ENCODE measurements at places on chromosomes 4 and X.

DNA sequence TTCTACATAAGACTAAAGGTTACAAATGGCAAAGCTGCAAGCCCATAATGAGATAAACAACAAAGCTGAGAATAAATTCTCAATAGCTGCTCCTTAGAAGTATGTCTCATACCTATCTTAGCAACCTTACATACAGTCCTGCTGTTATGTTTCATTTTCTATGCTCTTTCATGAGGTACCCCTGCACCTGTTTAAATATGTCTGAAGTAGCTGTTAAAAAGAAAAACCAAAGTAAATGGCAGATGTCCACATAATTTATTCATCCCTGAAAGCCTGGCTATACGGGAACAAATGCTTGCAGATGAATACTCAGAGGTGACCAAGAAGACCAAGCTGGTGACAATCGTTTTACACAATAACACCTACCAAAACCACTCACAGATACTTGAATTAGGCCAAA lies 22.5 kb downstream of the PPA2 start:
- no peak for DNase-seq

- no peak for DNase-seq
Observed at GRCh38 chr4:184457535-184458249, 16.7 kb downstream of the IRF2 start.

DNA sequence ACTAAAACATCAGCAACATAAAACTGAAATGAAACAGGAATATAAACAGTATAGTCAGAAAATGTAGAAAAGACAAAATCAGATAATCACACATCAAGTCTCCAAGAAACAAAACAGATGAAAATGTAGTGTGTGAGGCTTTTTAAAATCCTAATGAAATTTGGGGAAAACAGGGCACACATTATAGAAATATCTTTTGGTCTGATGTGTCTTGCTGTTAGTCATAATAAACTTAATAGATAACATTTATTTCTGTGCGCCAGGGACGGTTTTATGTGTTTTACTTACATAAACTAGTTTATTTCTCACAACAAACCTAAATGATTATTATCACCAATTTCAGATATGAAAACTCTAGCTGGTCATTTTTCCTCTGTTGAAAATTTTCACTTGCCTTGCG lies 293.9 kb upstream of the GATB start:
- DNase-seq = no peak

DNA sequence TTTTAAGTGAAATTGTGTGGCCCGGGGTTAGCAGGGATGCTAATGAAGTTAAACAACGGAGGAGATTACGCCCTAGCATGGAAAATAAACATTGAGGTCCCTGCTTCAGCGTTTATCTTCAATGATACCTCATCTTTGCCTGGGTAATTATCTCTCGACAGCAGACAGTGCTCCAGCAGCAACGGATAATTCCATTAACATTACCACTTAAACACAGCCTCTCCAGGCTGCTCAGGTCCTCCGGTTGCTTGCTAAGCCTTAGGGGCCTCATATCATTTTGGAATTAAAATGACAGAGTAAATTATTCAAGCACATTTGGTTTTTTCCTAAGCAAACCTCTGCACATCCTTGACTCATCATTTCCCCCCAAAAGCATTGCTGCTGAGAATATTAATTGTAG lies 281.5 kb upstream of the KLF3 start:
- no peak for DNase-seq

- no peak for DNase-seq
Observed at GRCh38 chr4:183411291-183411861, 33.1 kb upstream of the CDKN2AIP start.

- no peak for DNase-seq
Observed at GRCh38 chrX:136185401-136186022, 38.2 kb downstream of the FHL1 start.

DNA sequence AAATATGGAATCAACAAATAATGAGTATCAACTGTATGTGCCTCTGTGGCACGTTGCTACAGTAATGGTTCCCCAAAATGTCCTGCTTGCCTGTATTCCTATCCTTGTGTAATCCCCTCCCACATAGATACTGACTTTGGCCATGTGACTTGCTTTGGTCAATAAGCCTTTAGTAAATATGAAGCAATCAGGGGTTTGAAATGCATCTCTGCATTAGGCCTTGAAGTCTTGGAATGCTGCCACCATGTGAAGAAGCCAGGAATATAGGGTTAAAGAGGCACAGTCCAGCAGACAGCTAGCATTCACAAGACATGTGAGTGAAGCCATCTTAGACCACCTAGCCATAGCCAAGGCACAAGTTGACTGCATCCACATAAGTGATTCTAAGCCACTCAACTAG lies 190.9 kb downstream of the GABRB1 start:
- no peak for DNase-seq

DNA sequence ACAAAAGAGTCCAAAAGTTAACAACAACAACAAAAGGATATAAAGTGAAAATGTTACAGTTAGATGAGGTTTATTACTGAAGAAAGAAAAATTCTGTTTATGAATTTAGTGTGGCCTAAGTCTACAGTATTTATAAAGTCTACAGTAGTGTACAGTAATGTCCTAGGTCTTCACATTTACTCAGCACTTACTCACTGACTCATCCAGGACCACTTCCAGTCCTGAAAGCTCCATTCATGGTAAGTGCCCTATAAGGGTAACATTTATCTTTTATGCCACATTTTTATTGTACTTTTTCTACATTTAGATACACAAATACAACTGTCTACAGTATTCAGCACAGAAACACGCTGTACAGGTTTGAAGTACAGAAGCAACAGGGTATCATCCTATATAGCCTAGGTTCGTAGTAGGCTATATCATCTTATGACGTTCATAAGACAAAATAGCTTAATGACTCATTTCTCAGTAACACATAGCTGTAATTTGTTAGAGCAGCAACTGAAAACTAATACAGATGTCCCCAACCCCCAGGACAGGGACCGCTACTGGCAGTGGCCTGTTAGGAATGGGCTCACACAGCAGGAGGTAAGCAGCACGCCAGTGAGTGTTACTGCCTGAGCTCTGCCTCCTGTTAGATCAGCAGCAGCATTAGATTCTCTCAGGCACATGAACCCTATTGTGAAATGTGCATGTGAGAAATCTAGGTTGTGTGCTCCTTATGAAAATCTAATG lies 61.3 kb downstream of the CENPC start:
- peak; percentile 3 for DNase-seq

- peak; percentile 18 for DNase-seq
Observed at GRCh38 chrX:10071451-10072144, 85.2 kb upstream of the CLCN4 start.

- peak; percentile 79 for DNase-seq
Observed at GRCh38 chrX:51892921-51893745, at the start of gene MAGED1. Gene MAGED1, plus strand, starts transcription at chrX:51893623. Its CDS starts 682 bp downstream, at chrX:51894305.

DNA sequence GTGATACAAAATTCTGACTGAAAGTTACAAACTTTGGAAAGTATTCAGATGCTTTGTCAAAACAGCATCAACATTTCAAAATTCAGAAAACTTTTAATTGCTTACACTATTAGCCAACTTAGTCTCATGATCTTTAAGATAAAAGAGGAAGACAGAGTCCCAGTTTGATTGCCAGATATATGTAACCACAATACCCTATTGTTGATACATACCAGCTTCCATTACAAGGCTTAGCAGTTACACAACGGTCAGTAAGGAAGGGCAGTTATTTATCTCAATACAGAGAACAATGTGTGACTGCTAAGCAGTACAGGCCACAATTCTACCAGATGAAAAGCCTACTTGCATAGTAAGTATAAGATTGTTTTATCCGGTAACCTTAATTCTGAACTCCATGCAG lies 138.4 kb downstream of the SPANXN3 start:
- DNase-seq = no peak

- no peak for DNase-seq
Observed at GRCh38 chr4:151656058-151656457, 104.7 kb downstream of the GATB start.

DNA sequence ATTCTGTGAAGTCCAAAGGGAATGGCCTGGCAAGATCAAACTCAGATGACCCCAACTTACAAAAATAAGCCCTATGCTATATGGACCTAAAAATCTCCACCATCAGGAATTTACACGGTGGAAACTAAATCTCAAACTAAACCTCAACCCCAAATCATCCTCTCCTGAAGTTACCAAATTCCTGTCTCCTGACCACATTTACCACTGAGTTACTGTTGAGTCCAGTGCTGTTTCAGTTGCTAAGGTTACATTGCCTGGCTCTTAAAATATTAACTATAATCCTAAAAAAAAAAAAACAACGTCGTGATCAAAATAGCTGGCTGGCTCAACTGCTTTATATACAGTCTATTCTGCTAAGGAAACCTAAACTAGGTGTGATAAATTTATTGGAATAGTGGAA lies 315.2 kb upstream of the SLIT2 start:
- DNase-seq = peak; percentile 67

DNA sequence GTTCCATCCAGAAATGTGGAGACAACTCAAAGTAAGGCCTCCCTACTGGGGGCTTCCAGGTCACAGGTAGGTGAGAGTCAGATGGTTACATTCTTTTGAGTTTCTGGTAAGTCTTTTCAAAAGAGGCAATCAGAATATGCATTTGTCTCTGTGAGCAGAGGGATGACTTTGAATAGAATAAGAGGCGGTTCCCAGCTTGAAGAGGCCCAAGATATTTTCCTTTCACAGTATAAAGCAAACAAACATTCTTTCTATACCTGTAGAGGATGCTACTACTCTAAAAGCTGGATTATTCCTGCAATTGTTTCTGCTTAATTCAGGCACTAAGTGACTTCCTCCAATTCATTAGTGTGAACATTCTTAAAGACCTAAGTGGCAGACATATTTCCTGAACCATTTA lies 44.4 kb downstream of the DIAPH2 start:
- DNase-seq = no peak

- DNase-seq = no peak
Observed at GRCh38 chr4:53477038-53477565, 99.7 kb downstream of the FIP1L1 start.

GRCh38 chrX:50180073-50180940 lies 20.5 kb downstream of the AKAP4 start:
- no peak for DNase-seq

GRCh38 chr4:93313197-93313596 lies 515.4 kb upstream of the ATOH1 start:
- no peak for DNase-seq

DNA sequence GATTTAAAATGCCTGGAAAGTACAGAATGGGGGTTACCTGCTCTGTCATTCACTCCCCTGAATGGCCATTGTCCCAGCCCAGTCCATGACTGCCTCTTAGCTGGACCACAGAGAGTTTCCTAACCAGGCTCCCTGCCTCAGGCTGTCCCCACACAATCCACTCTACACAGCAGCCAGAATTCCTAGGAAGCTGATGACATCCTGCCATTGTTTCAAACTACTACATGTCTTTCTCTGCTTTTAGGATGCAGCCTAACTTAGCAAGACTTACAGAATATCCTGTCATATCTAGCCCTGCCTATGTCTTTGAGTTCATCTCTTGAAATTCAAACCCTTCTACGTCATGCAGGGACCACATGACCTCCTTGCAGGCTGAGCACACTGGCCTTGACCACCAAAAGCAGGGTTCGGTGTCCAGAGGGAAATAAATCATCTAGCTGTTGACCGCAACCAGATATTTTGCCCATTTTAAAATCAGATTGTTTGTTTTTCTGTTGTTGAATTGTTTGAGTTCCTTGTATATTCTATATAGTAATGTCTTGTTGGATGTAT lies 16.1 kb upstream of the CRMP1 start:
- DNase-seq = no peak

Data from GM04504 (cell line).